ENCODE measurements at places on chromosomes 2 and 18.

DNA sequence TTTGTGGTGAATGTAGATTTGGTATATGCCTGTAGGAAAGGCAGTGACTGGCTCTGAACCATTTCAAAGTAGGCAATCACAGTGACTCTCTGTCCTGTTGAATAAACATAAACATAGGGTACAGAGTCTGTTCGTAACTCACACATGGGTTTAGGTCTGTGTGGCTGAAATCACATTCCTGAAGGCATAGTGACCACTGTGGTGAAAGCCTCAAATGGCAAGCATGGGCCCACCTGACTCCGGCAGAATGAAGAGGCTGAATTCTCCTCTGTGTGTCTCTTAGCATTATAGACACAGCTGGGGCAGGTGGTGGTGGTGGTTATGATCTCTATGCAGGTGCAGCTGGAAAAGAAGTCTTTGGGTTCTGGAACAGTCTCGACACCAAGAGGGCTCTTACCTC lies 61.2 kb downstream of the ITGA6 start:
- DNase-seq: no peak

DNA sequence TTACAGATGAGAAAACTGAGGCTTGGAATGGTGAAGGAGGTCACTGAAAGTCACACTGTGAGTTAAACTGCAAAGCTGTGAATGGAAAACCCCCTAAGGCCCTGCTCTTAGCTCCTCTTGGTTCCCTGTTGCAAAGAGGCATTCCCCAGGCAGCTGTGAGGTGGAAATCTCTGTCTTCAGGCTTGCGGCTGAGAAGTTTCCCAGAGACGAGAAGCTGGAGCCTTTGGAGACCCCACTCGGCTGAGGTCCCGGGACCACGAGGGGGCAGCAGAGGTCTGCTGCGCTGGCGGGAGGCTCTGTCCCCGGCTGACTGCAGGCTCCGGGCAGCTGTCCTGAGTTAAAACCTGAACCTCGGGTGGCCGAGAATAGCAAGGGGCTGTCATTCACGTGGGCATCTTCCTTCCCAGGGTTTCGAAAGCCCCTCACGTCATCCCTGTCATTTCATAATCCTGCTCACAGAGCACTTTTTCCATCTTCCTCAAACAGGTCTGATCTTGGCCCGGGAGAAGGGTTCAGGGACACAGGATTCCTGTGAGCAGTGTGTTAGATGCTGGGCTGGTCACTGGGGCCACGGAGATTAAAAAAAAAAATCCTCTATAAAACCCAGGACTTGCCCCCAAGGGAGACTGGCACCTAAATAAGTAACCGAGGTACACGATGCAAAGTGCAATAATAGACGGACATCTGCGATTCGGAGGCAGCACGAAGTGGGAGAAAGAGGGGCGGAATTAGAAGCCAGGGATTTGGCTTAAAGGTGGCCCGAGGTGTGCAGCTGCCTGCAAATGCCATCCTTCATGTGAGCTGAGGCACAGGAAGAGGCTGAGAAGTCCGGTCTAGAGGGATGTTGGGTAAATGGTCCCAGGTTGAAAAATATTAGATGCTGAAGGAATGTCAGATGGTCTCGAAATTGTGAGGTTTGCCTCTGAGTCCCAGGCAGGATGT lies 24.6 kb upstream of the ATOH8 start:
- peak; percentile 68 for DNase-seq

DNA sequence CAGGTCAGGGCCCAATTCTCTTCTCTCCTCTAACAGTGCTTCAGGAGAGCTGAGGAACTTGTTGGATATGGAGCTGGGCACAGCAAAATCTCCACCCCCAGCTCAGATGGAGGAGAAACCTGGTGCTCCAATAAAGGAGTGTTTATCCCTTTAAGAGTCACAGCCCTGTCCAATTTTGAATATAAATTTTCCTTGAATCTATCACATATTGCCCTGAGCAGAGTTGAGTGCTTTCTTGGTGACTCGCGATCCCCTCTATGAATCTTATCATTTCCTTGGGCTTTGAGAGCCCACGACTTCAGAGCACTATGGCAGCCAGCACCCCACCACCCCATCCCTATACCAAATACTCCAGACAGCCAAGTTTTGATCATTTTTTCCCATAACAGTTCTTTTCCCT lies 34.4 kb upstream of the SMAD7 start:
- DNase-seq: no peak

DNA sequence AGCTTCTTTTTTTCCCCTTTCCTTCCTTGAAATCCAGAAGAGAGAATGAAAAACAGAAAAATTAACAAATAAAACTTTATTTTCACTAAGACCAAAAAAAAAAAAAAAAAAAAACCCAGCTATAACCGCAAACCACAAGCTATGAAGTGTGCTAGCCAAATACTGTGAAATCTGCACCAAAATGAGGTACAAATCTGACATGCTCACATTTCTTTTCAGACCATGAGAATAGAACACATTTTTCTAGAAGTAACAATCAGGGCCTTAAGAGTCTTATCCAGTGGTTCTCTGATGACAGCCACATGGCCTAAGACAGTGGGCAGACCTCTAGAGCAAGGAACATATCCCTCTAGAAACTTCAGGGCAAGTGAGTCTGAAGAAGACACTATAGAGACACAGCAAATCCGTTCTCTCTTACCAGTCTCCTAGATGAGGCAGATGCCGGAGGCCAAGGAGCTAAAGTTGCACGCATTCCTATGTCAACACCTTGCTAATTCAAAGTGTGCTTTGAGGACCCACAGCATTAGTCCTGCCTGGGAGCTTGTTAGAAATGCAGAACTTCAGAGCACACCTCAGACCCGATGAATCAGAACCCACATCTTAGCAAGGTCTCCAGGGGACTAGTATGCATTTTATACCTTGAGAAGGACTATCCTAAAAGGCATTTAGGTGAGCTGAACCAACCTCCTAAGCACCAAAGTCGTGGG lies 317.1 kb downstream of the MYCN start:
- no peak for DNase-seq

- no peak for DNase-seq
Measured at GRCh38 chr2:98134172-98135005, 47.4 kb downstream of the VWA3B start.

DNA sequence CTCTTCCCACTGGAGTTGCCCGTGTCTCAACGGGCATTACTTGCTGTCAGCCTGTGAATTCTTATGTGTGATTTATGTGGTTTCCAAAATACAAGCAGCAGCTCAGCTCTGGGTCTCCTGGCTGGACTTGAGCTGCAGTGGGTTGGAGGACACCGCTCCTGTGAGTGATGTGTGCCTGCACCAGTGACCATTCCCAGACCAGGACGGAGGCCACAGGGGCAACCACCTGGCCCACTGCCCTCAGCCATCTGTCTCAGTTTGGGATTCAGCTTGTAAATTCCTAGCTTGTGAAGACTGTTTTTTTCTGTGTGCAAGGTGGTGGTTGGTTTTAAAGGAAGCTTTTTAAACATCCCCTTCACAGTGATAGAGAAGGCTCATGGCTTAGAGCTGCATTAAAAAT lies 261.0 kb downstream of the BCL2 start:
- no peak for DNase-seq

GRCh38 chr18:62637807-62638687 lies 77.3 kb upstream of the PHLPP1 start:
- peak; percentile 39 for DNase-seq

GRCh38 chr2:64880193-64880951 lies 108.8 kb upstream of the SLC1A4 start:
- DNase-seq: no peak

GRCh38 chr18:48913201-48913600 lies 37.6 kb downstream of the SMAD7 start:
- DNase-seq: no peak

Data from stimulated activated CD4-positive, alpha-beta T cell treated with anti-CD3 and anti-CD28 coated beads, Interleukin-1b, Interleukin-23, amount 100 ng/mL, for 24 hours (primary cell).